NCI-H1105 treated with DMSO at 0.1 percent for 48 hours (cell line): ENCODE measurements at places on chromosomes 1 and 21.

- no peak for DNase-seq
These were observed 81.8 kb downstream of the SMYD3 start for GRCh38 chr1:246425139-246425794.

GRCh38 chr1:14267991-14268390 lies 330.5 kb upstream of the KAZN start:
- DNase-seq, result no peak

- DNase-seq, result no peak
These were observed 661 bp downstream of the PLEKHO1 start for GRCh38 chr1:150150133-150151021.

- DNase-seq, result no peak
These were observed 15.6 kb downstream of the PRMT2 start for GRCh38 chr21:46651121-46651520.

- DNase-seq, result no peak
These were observed 90.2 kb downstream of the LRRC7 start for GRCh38 chr1:69657971-69658370.

DNA sequence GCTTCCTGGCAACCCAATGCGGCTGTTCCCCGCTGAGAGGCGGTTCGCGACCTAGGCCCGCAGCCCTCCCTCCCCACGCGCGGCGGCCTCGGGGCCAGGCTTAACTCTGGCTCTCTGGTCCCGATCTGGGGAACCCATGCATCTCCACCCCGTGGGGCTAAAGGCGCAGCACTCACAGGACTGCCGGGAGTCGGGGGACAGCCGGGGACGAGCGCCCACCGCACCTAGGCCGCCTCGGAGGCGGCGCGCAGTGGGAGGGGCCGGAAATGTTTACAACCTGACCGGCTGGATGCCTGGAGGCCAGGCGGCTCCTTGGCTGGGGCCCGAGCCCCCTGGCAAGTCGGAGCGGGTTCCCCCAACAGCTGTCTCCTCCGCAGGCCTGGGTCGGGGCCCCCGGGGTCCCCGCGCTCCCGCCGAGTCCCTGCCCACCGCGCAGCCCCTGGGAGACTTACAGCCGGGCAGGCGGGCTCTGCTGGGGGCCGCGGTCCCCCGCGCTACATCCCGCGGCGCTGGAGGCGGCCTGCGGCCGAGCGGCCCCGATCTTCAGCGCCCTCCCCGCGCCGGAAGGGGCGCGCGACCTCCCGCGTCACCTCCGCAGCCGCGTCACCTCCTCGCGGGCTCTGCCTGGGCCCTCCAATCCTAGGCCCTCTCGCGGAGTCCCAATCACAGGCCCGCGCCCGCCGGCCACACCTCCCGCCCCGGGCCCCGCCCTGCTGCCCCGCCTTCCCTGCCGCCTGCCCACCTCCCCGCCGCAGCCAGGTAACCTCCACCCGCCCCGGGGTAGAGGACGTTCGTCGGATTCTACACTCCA lies at the start of gene ADIPOR1:
Gene ADIPOR1 (minus strand): TSS at position 580 of the 811 bp plus-strand sequence. CDS start 7,242 bp downstream, outside the sequence.
- DNase-seq, result peak; percentile 86

DNA sequence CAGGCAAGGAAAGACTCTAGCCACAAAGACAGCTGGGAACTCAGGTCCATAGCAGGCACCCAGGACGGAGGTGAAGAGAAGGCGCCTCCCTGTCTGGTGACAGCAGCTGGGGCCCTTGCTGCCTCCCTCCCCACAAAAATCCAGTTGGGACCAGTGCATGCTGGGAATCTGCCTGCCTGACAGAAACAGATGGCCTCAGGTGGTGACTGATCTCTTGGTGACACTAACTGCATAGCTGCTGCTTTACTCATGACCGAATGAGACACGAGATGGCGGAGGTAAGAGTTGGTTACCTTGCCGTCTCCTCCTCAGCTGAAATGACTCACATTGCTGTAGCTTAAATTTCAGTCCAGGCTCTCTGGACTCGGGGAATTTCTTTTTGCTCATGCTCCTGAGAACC lies 130.3 kb downstream of the FGGY start:
- no peak for DNase-seq

GRCh38 chr1:191695865-191696264 lies 462.4 kb upstream of the RGS18 start:
- no peak for DNase-seq

- DNase-seq, result no peak
These were observed 12.2 kb downstream of the SLC37A1 start for GRCh38 chr21:42525676-42526378.

DNA sequence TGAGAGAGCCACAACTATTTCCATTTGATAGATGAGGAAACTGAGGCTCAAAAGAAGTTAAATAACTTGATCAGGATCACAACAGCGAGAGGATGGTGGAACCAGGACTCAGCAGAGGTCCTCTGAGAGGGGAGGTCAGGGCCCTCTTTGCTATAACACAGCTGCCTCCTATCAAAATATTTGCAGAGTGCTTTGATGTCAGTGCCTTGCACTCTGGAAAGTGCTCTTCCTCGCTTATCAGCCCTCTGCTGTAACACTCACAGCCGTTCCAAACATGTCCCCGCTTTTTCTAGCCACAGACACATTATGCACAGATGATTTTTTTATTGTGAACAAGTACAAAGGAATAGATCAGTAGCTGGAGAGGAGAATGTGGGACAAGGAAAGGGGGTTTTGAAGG lies 71.8 kb upstream of the ARHGAP29 start:
- no peak for DNase-seq

GRCh38 chr1:104132382-104132973 lies 382.8 kb downstream of the AMY1C start:
- DNase-seq, result peak; percentile 67

GRCh38 chr1:25933479-25934365 lies 27.5 kb upstream of the STMN1 start:
- no peak for DNase-seq

DNA sequence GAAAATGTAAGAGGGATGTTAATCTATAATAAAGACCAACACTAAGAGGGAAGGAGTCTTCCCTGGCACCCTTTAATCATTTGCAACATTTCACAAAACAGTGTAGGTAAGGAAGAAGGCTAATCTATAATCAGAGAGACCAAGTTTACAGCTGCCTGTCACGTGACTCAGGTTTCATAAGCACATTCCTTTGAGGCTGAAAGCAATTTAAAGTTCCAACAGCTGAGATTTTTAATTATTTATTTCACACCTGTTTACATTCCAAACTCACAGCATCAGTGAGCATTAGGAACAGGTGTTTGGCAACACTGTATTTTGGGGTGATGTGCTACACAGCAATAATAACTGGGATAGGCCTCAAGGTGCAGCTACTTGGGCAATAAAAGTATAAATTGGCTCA lies 75.7 kb upstream of the PGBD5 start:
- no peak for DNase-seq

- no peak for DNase-seq
These were observed 37.2 kb downstream of the DNTTIP2 start for GRCh38 chr1:93841771-93842170.

DNA sequence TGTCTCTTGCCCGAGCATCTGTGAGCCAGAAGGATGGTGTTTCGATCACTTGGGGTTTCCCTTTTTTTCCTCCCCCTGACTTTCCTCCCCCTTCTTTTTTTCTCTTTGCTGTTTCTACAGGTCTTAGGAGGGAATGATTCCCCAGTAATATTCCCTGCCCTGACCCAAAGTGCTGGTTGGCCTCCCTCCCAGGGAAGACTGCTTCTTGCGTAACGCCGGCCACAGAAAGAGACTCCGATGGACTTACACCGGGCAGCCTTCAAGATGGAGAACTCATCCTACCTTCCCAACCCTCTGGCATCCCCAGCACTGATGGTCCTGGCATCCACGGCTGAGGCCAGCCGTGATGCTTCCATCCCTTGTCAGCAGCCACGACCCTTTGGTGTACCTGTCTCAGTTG lies 6.8 kb downstream of the RNF220 start:
- DNase-seq, result no peak

- no peak for DNase-seq
These were observed 59.5 kb downstream of the RIPK4 start for GRCh38 chr21:41707231-41707959.

DNA sequence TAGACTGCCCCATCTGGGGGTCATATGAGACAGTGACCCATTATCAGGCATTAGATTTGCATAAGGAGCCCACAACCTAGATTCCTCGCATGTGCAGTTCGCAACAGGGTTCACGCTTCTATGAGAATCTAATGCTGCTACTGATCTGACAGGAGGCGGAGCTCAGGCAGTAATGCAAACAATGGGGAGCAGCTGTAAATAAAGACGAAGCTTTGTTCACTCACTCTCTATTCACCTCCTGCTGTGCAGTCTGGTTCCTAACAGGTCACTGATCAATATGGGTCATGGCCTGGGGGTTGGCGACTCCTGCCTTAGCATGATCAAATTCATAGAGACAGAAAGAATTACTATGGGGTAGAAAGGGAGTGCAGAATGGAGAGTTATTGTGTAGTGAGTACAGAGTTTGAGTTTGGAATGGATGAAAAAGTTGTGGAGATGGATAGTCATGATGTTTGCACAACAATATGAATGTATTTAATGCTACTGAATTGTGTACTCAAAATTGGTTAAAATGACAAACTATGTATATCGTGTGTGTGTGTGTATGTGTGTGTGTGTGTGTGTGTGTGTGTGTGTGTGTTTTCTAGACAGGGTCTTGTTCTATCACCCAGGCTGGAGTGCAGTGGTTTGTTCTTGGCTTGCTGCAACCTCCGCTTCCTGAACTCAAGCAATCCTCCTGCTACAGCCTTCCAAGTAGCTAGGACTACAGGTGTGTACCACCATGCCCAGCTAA lies 42.2 kb downstream of the BTF3L4 start:
- DNase-seq, result no peak

- DNase-seq, result no peak
These were observed 48.8 kb downstream of the SUCO start for GRCh38 chr1:172581779-172582178.

DNA sequence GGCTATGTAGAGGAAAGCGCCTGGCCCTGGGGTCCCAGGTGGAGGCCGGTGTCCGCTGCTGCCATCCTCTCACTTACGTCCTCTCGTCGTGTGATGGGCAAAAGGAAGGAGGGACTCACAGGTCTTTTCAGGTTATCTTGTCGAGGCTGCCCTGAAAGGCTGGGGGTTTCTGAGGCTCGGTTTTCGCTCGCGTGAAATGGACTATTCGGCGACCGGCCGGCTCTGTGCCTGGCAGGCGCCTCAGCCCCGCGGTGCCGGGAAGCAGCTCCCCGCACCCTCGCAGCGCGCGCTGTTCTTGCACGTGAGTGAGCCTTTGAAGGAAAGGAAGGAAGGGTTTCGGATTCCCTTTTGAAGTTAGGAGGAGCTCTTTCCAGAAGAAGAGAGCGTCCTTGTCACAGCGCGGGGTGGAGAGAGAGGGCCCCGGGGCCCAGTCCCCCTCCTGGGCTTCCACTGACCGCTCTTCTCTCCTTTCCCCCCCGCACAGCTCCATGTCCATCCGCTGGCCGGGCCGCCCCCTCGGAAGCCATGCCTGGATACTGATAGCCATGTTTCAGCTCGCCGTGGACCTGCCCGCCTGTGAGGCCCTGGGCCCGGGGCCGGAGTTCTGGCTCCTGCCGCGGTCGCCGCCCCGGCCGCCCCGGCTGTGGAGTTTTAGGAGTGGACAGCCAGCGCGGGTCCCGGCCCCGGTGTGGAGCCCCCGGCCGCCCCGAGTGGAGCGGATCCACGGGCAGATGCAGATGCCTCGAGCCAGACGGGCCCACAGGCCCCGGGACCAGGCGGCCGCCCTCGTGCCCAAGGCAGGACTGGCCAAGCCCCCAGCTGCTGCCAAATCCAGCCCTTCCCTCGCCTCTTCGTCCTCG lies 57.2 kb downstream of the AJAP1 start:
- no peak for DNase-seq

GRCh38 chr1:18237371-18237770 lies 129.8 kb downstream of the IGSF21 start:
- no peak for DNase-seq

- no peak for DNase-seq
These were observed 17.3 kb upstream of the FMN2 start for GRCh38 chr1:240074422-240074821.

DNA sequence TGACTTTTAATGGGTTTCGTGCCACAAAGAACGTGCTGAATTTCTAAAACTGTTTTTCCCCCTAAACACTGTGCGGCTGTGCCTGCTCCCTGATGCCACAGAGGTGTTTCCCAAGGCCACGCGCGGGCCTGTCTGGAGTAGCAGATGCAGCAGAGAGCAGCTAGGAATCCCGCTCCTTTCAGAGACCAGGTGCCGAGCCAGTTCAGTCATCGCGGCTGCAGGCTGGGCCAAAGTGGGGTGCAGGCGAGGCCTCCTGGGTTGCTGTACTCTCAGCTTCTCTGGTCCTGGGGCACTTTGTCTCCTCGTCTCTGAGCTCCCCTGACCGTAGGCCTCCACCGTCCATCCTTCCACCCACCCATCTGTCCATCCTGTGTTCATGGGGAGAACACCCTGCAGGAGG lies 17.4 kb upstream of the DIP2A start:
- DNase-seq, result no peak

GRCh38 chr21:37207441-37208009 lies 59.6 kb downstream of the VPS26C start:
- no peak for DNase-seq

DNA sequence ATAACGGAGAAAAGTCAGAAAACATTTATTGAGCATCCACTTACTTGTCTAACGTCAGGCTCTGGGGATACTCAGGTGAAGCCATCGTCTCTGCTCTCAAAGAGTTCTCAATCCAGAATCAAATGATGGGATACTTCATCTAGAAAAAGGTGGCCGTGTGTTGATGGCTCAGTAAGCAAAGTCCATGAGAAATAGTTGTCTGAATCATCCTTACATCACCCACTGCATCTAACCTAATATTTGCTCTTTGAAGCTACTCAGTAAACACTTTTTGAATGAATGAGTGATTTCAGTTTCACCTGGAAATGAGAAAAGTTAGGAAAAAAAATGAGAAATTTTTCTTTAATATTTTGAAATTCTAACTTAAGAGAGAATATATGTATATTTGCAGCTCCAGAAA lies 155.3 kb upstream of the PKN2 start:
- no peak for DNase-seq

DNA sequence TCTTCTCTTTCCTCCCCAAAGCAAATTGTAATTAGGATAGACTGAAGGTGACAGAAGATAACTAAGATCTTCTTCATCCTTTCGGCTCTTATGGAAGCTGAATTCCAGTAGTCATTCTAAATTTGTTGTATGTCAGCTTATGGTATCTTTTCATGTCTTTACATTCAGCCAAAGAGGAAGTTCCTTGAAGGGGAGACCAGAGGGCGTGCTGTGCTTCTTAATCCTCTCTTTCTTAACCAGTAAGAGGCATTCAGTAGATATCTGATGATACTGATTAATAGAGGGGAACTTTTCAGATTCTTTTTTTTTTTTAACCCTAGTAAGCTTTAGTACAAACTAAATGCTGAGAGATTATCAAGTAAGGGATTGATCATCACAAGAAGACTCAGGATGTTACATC lies 102.3 kb downstream of the OSBPL9 start:
- DNase-seq, result no peak

- DNase-seq, result no peak
These were observed 2.5 kb upstream of the ARL8A start for GRCh38 chr1:202146993-202147392.

DNA sequence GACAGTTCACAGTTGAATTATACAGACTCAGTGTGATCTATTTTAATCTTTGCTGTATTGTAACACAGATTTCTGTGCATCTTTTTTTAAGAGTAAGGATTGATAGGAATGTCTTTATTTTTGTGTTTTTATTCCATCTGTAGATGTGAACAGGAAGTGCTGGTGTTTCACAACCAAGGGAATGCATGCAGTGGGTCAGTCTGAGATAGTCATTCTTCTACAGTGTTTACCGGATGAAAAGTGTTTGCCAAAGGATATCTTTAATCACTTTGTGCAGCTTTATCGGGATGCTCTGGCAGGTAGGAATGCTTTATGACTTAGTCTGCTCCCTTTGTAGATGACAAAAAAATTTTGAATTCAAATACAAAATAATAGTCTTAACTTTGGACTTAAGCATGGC lies 84.5 kb downstream of the CC2D1B start:
- DNase-seq, result no peak
